Activated CD4-positive, alpha-beta T cell treated with anti-CD3 and anti-CD28 coated beads, Interleukin-2, amount 50 U/mL, for 48 hours (primary cell): ENCODE measurements at places on chromosomes 3 and 15.
A peak's percentile ranks its signal among the peaks of the same experiment; 100 is the strongest.

DNA sequence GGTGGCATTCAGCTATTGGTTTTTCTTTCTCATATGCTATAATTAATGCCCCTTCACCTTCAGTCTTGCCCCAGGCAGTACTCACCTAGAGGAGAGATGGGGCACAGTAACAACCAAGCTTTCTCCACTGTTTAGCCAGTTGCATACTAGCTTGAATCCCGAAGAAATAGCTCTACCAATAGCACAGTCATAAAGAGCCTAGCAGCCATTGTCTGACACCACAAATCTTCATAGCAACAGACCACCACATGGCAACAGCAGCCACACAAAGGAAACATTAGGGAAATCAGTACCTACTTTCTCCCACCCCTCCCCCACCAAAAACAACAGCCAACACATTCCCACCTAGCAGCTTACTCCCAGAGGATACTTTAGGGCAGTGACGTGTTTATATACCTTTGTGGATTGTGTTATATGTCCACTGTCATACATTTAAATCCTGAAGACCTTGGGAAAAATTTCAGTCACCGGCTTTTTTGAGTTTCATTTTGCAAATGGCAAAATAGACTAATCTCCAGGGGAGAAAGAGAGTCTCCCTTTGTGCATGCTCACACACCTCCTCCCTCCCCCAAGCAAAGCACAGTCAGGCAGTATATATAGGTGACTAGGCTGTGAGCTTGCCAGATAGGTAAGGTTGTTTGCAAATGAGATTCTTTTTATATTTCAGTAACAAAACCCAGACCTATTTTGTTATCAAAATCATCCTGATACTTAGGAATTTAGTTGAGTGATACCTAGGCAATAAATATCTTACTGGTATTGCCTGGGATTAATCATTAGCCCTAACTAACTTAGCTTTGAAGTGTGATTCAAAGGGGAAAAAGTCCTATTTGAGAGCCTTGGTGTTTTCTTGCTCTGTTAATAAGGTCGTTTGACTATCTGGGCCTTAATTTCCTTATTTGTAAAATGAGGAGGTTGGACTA, 140.6 kb downstream of the RBPMS2 start:
- peak; percentile 32 for DNase-seq

GRCh38 chr3:79368403-79368802, 399.4 kb downstream of the ROBO1 start:
- no peak for DNase-seq

GRCh38 chr3:129106320-129106719, 15.3 kb downstream of the RAB43 start:
- DNase-seq, result no peak

DNA sequence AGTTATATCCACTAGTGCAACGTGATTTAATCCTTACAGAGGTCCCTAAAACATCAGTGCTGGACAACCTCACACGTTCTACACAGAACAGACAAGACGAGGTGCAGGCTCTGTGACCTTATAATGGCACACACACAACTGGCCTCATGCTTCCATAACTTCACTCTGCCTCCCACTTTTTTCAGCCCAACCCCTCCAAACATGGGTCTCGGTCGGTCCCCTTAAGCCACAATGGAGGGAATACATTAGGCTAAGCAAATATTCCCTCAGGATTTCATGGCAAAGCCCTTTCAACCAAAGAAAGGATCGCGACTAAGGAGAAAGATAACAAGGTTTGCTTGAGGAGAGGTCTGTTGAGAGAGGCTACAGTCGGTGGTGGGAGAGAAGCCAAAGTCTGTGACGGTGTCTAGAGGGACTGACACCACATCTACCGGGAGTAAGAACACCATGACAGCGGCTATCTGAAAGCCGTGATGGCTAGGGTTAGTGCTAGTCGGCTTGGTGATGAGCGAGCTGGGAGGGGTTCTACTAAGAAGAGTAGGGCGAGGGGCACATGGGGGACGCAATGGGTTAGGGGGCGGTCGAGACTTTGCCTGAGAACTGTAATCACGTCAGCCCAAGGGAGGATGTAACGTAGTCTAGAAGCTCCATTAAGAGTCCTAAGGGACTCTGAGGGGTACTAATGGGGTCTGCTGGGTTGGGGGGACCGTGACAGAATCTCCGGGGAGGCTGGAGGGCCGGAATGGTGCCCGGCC, 1.0 kb downstream of the MYO9A start:
- DNase-seq, result no peak

- no peak for DNase-seq
These were observed 135.0 kb downstream of the GREM1 start for GRCh38 chr15:32852771-32853170.

DNA sequence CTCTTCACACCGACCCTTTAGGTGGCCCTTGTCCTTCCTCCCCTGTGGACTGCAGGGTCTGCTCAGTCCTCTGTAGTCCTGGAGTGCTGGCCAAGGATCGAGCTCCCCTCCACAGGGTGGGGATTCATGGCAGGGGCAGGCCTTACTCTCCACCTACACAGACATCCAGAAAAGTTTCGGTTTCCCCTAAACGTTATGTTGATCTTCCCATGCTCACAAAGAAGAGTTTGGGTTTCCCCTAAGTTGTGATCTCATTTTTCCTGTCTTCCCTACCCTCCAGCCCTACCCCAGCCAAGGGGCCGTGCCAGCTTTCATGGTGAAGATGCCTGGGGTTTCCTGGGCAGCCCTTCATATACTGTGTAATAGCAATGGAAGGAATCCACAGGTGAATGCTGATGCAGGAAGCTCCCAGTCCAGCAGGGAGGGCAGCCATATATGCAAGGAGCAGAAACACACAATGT, 10.3 kb downstream of the STOML1 start:
- no peak for DNase-seq

GRCh38 chr3:127694467-127695215, 21.9 kb downstream of the ABTB1 start:
- DNase-seq, result peak; percentile 42

GRCh38 chr3:24457719-24458118, 36.9 kb downstream of the THRB start:
- no peak for DNase-seq

GRCh38 chr15:72934921-72935320, 117.3 kb upstream of the NEO1 start:
- no peak for DNase-seq

DNA sequence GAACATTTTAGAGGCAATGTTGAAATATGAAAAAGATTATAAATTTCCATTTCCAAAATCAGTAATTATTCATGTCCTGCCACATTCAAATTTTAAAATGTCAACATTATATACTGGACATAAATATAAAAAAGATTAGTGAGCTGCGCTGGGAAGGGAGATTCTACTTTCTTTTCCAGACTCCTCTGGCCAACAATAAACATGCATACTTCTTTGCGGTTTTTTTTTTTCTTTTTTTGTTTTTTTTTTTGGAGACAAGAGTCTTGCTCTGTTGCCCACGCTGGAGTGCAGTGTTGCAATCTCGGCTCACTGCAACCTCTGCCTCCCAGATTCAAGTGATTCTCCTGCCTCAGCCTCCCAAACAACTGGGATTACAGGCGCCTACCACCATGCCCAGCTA, 105.5 kb downstream of the ADAM10 start:
- DNase-seq, result no peak

DNA sequence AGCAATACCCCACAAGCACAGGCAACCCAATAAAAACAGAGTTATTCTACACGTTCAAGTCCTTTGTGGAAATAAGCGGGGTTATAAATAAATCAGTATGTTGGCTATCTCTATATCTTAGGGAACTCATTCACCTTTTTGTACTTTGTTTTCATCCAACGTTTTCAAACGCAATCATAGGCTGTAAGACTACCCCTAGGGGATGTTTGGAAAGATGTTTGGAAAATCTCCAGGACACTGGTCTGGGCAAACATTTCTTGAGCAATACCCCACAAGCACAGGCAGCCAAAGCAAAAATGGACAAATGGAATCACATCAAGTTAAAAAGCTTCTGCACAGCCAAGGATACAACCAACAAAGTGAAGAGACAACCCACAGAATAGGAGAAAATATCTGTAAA, 70.1 kb downstream of the CLDN11 start:
- DNase-seq, result no peak

GRCh38 chr3:13046569-13047274, 26.5 kb downstream of the IQSEC1 start:
- no peak for DNase-seq

DNA sequence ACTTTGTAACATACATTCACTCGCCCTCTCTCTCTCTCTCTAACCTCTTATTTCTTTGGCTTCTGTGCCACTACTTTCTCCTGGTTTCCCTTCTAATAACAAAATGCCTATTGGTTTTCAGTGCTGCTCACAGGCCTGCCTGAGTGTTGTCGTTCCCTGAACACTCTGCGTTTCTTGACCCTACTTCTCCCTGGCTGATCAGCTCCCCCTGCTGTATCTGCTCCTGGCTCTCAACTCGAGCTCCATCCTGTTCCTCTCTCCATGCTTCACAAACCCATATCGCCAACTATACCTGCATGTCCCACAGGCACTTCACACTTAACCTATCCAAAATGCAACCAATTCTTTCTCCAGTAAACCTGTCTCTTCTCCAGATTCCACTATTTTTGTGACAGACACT, 111.4 kb downstream of the OPA1 start:
- no peak for DNase-seq

GRCh38 chr15:85718271-85718971, 76.3 kb downstream of the KLHL25 start:
- DNase-seq, result no peak

DNA sequence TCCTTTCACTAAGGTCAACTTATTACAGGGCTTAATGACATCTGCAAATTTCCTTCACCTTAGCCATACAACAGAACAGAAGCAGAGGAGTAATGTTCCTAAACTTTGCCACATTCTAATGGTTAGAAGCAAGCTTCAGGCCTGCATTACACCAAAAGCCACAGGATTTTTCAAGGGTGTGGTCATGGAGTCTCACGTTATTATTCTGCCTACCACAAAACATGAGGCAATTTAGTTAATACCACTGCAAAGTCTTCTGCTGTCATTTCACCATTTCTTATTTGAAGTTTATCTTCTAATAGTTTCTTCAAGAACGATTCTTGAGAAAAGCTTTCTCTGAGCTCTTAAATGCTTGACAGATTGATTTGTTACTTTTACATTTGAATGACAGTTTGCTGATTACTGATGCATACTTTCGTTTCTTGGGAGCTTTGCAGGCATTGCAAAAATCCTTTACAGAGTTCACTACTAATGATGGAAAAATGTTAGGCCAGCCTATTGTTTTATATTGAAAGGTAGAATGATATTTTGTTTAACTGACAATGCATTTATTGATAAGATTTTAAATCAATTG, 1257.1 kb downstream of the NSUN3 start:
- DNase-seq, result no peak

GRCh38 chr3:114351123-114351821, 57.4 kb downstream of the TIGIT start:
- no peak for DNase-seq

GRCh38 chr15:73626072-73626471, 7.1 kb downstream of the NPTN start:
- no peak for DNase-seq

DNA sequence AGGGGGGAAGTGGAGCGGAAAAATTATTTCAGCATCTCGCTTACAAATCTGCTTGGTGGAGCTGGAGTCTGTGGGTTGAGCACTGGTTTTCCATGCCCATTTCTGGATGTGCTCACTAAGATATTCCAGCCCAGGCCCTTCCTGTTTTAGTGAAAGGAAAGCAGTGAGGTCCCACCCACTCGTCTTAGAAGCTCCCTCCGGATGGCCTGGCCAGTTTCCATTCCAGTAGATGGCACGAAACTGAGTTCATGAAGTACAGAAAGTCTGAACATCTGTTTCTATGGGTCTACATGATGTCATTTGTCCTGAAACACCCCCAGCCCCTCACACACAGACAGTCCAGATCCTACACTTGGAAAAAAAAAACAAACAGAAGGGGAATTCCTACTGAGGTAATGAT, 31.9 kb upstream of the THSD4 start:
- no peak for DNase-seq

DNA sequence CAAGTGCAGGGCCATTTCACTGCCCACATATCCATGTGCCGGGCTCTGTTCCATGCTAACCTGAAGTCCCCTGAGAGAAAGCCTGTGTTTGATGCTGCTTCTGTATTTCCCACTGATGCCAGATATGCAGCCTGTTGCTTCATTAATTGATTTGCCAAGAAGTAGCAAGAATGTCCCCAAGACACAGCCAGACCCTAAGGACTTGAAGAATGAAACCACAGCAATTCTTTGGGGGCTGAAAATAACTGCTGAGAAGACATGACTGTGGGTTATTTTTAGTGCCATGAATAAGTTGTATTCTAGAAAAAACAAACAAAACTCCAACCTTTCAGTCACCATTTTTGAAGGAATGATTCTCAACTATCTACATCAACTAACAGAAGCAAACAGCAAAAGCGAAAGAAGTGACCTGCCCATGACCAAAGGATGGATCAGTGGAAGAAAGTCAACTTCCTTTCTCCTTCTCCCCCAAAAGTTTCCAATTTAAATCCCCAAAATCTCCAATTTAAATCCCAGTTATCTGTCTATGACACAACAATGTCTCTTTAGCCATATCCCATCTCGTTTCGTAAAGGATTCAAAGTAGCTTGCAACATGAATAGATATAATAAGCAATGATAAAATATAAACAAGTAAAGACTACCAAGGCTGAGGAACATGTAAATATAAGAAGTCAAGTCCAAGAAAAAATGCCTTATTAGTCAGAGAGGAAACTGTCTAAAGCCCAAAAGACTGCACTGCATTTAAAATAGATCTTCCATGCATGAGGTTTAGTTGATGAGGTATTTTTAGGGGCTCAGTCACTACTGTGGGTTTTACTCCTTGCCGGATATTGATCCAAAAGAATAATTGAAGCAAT, 226.8 kb downstream of the DTWD1 start:
- DNase-seq, result no peak
